Aorta (tissue), 5 donors: ENCODE measurements at places on chromosomes 5 and 9.

DNA sequence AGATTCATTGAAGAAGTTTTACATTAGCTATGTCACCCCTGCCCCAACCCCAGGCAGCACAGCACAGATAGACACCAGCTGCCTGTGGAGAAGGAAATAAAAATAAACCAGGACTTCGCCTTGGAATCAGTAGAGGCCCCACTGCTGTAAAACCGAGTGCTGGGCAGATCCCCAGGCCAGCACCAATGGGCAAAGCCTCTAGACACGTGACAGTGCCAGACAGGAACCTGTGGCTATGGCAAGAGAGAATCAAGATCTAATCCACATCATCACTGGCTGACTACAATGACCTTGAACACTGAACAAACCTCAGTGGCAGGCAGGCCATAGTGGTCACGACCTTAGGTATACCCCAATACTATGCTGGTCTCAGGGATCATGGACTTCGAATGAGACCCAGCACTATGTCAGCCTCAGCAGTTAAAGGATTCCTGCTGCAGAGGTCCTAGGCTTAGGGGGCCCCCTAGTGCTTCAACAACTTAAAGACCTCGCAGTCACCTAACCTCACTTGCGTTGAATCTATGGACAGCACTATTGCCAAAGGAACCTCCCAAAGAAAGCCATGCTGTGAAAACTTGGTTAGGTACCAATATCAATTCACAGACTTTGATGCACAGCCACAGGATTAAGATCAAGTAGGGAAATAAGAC, 2118.6 kb upstream of the C9orf72 start:
- DNase-seq, result no peak

DNA sequence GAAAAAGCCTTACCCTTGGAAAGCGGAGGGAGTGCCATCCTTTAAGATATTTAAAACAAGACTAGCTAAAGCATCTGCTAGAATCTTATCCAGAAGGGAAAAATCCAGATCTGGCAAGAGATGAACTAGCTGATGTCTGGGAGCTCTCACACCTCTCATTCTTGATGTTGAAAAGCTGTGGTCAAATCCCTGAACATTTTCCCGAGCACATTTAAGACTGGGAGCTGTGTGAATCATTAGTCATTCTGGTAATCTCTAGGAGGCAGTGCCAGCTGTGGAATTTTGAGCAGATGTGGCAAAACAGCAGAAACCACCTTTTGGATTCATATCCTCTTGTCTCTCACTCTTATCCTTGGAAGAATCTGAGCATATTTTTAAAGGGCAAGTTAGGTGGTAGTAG, 218.0 kb downstream of the MAN2A1 start:
- DNase-seq, result no peak

DNA sequence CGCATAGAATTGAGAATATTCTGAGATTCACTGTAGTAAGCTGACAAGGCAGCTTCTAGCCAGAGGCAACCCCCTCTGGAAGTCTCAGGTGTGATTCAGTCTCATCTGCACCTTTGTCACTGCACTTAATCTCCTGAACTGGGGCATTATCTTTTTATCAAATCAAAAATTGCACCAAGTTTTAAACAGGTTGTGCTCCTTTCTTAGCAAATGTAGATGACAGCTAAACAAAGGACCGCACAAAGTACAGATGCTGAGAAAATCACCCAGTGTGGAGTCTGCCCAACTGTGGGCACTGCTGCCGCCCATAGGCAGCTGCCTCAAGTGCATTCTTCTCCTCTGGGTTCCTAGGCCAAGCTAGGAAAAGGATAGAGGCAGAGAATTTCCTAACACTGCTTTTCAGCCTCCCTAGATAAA, 51.1 kb downstream of the STARD4 start:
- no peak for DNase-seq

GRCh38 chr9:37632479-37632878, 18.3 kb upstream of the FRMPD1 start:
- DNase-seq, result no peak

DNA sequence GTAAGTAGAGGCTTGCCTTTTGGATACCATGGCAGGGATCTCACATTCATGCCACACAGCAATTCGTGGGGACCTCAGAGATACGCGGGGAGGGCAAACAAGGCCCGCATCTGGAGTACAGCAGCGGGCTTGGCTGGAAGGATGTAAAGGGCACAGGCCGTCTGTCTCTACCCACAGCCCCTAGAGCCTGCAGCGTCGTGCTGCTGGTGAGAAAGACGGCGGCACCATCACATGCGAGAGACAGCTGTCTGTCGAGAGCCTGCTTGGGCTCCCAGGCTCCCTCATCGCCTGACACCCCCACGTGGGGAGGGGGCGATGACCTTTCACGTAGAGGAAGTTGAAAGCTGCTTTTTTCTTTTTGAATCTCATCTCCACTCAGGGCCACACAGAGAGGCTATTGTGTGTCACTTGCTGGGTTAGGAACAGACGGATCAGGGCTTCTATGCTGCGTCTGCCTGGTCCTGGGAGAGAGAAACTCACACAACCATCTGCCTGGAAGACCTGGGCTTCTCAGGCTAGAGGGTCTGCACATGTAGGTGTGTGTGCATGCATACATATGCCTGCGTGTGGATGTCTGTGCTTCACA, 134.6 kb upstream of the PPP1R26 start:
- DNase-seq, result no peak

GRCh38 chr9:34629491-34629808, 584 bp upstream of the ARID3C start:
- DNase-seq, result no peak

- no peak for DNase-seq
Measured at GRCh38 chr5:170138273-170138672, 32.6 kb downstream of the FOXI1 start.
